ENCODE measurements at places on chromosomes 13 and 19.
A peak's percentile ranks its signal among the peaks of the same experiment; 100 is the strongest.

GRCh38 chr13:109644069-109644750 is 142.2 kb downstream of the IRS2 start:
- DNase-seq: no peak

- peak; percentile 98 for DNase-seq
These were observed 2.8 kb downstream of the PTGER1 start for GRCh38 chr19:14472202-14472938.

GRCh38 chr13:61700620-61701019 is 285.0 kb upstream of the PCDH20 start:
- DNase-seq: no peak

DNA sequence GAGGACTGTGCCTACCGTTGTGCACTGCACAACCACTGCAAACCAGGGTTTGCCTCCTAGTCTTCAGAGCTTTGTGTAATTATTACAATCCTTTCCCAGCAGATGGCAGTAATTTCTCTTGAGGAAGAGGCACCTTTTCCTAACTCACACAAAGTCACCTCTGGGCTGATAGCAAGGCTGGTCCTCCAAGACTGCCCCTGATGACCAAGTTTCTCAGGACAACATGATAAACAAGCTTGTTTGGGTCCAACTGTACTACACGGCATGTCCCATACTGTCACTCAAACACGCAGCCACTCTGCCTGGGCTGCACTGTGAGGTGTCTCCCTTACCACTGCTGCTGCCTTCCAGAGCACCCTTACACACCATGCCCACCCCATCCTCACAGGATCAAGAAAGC is 39.3 kb downstream of the RFXAP start:
- DNase-seq: peak; percentile 49

- peak; percentile 63 for DNase-seq
These were observed 14.8 kb downstream of the DHX34 start for GRCh38 chr19:47363758-47364531.

DNA sequence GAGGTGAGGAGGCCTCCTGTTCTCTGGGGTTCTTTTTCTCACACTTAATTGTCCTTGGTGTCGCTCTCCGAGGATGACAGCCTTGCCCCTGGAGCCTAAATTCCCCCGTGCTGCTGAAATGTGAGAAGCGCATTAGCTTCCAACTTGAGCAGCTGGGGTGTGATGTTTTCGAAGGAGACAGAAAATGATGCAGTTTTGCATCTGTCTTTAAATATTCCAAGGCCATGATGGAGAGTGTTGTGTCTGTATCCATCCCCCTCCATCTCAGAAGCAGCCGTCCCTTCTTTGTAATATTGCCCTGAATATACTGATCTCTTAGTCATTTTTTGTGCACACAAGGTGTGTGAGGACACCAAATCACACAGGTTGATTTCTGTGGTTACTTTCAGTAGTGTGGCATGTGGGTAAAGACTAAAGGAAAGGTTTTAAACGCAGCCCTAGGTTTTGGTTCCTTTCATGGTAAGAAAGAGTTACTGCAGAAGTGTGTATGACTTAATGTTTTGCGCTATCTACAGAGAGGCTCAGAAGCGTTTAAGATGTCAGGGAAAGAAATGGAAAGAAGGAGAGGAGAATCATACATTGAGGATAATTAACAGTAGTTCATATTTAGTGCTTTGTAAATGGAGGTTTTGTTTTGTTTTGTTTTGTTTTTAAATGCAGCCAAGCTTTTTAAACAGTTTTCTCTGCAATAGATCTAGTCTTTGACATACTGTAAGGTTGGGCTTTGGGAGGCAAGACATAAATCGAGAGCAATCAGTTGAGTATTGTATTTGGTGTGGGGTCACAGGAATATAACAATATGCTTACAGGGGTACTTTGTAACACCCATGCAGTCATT is 1.6 kb downstream of the NBEA start:
- no peak for DNase-seq

DNA sequence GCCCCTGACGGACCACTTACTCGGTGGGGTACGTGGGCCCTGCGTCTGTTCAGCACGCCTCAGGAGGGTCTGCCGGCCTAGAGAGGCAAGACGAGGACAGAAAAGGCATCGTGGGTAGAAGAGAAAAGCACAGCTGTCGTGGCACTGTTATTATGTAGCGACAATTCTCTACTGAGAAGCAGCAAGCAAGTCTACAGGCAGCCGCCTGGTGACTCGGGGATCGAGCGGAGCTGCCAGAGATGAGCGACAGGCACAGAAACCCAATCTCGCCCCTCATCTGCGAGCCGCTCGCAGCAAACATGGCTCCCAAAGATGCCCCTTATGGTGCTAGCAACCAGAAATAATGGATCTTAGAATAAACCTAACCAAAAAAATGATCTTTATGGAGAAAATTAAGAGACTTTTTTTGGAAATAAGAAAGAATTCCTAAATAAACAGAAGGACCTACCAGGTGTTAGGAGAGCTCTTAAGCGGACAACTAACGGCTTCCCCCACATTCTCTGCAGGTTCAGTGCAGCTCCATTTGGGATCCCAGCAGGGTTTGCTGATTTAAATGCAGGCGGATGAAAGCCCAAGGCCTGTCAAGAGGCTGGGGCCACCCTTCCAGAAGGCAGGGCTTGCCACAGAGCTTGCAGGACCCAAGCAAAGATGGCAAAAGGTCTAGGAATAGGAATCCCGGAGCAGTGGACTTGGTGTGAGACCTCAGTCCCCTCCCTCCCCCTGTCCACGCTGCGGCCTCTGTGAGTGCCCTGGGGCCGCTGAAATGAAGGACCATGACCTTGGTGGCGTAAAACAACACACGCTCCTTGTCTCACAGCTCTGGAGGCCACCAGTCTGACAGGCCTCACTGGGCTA is 152.6 kb downstream of the KDM4B start:
- no peak for DNase-seq

- DNase-seq: peak; percentile 73
These were observed 80.5 kb downstream of the GPR12 start for GRCh38 chr13:26680123-26680450.

Data from H7 (cell line).